NCI-H1048 (cell line): ENCODE measurements at places on chromosomes 6 and 20.

GRCh38 chr20:63122626-63123025 lies 93.3 kb downstream of the YTHDF1 start:
- no peak for DNase-seq

DNA sequence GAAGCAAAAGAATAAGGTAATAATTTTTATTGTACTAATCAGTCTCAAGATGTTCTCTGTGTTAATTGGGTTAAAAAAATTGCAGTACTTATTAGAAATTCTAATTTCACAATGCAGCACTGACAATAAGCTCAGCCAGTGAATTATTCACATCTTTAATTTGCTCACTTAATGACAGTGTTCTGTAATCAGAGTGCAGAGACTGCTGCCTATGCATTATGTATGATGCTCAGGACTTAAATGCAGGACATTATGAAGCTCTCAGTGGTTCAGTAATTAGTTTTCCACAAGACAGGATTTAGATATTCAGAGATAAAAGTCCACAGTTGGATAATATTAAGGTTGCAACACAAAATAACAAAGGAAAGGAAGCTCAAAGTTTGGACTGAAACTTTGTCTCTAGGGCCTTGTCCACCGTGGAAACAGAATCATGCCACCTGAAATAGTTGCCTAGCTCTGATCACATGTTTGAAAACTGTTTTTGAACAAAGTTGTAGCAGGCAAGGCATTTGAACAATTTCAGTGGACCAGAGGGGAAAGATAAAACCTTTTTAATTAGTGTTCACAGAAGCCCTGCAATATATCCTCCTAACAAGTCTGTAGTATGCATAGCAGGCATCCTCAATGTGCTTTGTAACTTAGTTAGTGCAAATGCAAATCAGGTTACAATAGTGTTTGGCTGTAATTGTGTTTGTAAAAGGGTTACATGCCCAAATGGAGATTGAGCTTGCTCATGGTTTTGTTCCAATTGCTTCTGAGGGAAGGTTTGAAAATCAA lies 23.7 kb upstream of the MMS22L start:
- DNase-seq = no peak

GRCh38 chr6:17527076-17527475 lies 73.0 kb upstream of the FAM8A1 start:
- DNase-seq = no peak

DNA sequence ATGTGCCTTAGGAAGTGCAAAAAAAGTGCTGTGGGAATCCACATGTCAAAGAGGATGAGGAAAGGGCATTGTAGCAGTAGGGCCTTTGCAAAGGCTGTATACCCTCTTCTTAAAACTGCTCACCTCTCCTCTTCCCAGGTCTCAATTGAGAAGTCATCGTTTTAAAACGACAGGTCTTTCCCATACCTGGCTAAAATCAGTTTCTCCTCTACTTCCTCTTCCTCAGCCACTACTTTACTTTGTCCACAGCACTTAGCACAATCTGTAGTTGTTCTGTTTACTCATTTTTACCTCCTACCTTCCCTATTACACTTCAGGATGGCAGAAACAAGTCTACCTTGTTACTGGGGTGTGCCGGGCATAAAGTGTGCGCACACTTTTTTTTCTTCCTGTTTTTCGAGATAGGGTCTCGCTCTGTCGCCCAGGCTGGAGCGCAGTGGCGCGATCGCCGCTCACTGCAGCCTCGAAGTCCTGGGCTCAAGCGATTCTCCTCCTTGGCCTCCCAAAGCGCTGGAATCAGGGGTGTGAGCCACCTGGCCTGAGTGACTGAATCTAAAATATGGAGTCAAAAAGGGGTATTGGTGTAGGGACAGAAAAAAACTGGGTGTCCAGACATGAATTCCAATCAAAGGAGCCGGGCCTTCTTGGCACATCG lies 9.8 kb upstream of the ELOVL5 start:
- no peak for DNase-seq

DNA sequence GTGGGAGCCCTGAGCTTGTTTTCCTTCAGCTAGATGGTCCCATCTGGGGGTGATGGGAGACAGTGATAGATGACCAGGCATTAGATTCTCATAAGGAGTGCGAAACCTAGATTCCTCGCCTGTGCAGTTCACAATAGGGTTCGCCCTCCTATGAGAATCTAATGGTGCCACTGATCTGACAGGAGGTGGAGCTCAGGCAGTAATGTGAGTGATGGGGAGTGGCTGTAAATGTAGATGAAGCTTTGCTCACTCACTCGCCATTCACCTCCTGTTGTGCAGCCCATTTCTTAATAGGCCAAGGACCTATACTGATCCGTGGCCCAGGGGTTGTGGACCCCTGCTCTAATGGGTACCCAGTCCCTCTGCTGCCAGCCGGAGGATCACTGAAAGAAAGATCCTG lies 20.7 kb upstream of the KCNB1 start:
- DNase-seq = no peak

DNA sequence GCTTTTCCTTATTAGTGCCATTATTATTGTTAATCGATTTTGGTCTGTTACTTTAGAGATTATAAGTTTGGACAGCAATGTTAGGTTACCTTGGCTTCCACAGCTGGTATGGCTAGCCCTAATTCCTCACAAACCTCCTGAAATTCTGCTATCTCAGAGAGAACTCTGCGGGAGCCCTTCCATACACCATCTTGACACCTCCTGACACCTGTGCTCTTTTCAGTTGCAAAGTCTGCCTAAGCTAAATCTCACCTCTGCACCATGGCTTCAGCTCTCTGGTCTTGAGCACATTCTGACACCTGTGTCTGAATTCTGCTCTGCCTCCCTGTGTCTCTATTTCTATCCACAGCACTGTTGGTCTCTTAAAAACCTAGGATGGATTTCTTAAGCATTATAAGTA lies 106.5 kb downstream of the DCDC2 start:
- DNase-seq = no peak

- DNase-seq = no peak
These were observed 116.6 kb downstream of the ATXN1 start for GRCh38 chr6:16644540-16645250.

GRCh38 chr6:36700831-36701230 lies 3.2 kb downstream of the RAB44 start:
- DNase-seq = no peak

GRCh38 chr6:100665041-100665380 lies 200.3 kb upstream of the SIM1 start:
- no peak for DNase-seq

GRCh38 chr20:44745598-44746366 lies at the start of gene KCNK15:
Gene KCNK15, plus strand, starts transcription at chr20:44745865. Its CDS starts 46 bp downstream, at chr20:44745911.
- DNase-seq = no peak

DNA sequence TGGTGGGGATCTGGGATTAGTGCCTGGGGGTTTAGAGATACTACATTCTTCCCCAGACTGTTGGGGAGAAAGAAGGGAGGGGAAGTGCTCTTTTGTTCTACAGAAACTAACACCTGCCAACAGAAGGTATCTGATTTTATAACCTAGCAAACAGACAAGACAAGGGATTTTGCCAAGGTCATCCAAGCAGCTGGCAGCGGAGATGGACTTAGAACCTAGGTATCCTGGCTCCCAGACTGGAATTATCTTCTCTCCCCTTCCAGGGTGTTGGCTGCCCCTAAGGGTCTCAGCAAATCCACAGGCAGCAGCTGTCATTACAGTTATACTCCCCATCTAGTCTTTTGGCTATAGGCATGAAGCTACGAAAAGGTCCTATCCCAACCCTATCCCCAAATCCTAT lies 8.4 kb downstream of the SDC4 start:
- no peak for DNase-seq

GRCh38 chr6:139236105-139236504 lies 55.7 kb downstream of the TXLNB start:
- DNase-seq = no peak

GRCh38 chr6:148441454-148441911 lies 98.8 kb downstream of the SASH1 start:
- no peak for DNase-seq

GRCh38 chr6:7911345-7911725 lies 747 bp upstream of the TXNDC5 start:
- no peak for DNase-seq

DNA sequence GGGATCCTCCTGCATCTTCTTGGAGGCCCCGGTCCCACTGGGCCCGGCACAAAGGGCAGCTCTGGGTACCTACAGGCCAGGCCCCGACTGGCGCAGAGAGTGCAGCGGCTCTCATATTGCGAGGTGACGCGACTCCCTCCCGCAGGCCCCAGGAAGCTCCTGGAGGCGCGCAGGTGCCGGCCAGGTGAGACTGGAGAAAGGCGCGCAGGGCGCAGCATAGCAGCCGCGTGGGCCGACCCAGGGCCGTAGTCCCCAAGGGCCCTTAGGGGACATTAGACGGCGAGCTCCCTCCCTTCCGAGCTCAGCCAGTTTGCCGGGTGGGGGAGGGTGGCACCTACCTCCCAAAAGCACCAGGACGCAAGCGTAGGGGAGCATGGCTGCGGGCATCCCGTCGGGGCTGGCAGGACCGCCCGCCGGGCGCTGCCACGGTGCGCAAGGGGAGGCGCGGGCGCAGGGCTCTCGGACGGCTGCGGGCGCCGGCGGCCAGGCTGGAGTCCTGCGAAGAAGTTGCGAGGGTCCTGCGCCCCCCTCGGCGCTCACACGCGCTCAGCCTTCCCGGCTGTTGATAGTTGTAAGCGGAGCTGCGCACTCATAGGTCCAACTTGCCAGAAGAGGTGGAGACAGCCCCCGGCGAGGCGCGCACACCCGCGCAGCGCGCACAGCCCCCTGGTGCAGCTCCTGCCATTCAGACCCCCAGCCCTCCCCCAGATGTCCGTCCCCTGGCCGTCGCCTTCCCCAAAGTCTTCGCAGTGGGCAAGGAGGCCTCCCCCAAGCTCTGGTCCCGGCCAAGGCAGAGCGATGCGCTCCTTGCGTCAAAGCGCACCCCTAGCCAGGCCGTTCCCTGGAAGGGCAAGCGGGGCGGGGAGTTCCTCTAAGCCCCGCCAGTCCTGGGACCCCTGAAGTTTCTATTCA lies 622 bp downstream of the APCDD1L start:
- DNase-seq = no peak
